ENCODE measurements at places on chromosomes 13 and 19. TPM values are rescaled to one million over a fixed set of nuclear protein-coding genes. Genes with fewer than 3 reads are reported as not detected.

PRR19 gene
- 0.14 TPM for total RNA-seq

HSH2D gene
- not detected for total RNA-seq

OR7C1 gene
- not detected for total RNA-seq

ANGPTL8 gene
- 0.18 TPM for total RNA-seq

CYP2A6 gene
- not detected for total RNA-seq

ZNF565 gene
- 5.6 TPM for total RNA-seq

MYH14 gene
- total RNA-seq: not detected

SRRM5 gene
- total RNA-seq: not detected

CUL4A gene
- total RNA-seq: 103 TPM

HSD11B1L gene
- total RNA-seq: 11.3 TPM
